ENCODE measurements at places on chromosomes 3 and 15.

DNA sequence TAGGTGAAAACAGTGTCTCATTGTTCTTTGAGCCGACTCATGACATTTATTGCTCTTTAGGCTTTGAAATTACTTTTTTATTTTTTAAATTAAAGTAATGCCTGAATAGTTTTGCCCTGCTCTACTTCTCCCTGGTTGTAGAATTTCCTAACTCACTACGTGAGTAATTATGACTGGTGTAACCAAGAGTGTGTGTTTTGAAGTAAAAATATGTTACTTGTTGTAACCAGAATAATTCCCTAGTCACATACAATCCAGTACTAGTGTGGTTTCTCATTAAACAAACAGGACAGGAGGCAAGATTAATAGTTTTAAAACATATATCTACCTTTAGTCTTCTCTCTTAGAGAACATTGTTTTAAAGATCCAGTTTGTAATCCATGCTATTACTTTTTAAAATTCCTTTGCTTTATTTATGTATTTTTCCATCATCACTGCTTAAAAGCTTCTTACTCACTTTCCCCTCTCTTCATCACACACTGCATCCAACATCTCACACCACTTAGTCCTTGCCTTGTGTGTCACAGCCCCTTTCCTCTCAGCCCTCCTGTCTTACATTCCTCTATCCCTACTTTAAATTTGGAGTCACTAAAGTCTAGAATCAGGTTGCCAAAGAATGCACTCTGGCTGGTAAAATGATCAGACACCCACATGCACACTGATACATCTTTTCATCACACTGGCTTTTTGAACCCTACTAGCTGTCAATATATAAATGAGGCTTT is 219.7 kb downstream of the WNT5A start:
- peak; percentile 72 for DNase-seq

DNA sequence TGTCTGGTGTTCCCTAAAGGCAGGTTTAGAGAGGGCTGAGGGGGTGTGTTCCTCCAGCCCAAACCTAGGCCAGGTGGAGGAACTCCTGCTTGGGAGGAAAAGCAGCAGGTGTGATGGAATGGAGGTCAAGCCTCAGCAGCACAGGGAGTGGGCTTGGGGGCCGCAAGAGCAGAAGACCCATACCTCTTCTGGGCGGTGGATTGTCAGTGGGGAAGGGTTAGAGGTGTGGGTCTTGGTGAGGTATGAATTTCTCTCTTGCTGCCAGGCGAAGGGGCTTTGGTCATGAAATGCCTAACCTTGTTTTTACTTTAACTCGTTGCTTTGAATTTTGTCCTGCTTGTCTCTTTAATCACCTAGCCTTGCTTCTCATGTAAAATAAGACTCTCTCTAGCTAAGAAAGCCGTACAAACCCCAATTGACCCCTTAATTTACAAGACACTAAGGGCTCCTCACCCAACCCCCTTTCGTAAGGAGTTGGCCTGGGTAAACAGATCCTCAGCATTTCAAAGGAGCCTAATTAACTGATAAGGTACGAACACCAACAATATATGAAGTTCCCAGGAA is 38.9 kb downstream of the DHX30 start:
- no peak for DNase-seq

GRCh38 chr3:170330366-170330765 is 27.1 kb upstream of the SKIL start:
- DNase-seq = peak; percentile 39

- DNase-seq = no peak
These were observed 70.9 kb upstream of the ARNT2 start for GRCh38 chr15:80333261-80333660.

- peak; percentile 47 for DNase-seq
These were observed 607 bp upstream of the IMP3 start for GRCh38 chr15:75640483-75641178.

- no peak for DNase-seq
These were observed 84.5 kb upstream of the SETMAR start for GRCh38 chr3:4218456-4219226.

GRCh38 chr3:30628901-30629590 is 22.6 kb downstream of the TGFBR2 start:
- no peak for DNase-seq

DNA sequence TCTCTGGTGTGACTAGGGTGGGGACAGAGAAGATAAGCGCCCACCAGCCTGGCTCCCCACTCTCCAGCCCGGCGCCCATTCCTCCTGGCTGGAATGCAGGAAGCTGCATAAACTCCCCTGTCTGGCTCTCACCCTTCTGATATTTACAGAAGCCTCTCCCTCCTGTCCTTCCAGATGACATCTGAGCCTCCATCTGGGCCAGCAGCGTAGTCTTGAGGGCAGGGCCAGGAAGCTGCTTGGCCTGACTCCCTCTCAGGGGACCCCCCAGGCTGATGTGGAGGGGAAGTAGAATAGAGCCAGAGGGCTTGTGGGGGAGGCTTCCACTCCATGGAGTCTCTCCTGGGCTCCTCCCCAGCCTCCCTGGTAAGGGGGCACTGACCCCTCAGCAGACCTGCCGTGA is 49.9 kb downstream of the LINGO1 start:
- no peak for DNase-seq

- DNase-seq = no peak
These were observed 7.2 kb downstream of the RTF1 start for GRCh38 chr15:41423979-41424659.

DNA sequence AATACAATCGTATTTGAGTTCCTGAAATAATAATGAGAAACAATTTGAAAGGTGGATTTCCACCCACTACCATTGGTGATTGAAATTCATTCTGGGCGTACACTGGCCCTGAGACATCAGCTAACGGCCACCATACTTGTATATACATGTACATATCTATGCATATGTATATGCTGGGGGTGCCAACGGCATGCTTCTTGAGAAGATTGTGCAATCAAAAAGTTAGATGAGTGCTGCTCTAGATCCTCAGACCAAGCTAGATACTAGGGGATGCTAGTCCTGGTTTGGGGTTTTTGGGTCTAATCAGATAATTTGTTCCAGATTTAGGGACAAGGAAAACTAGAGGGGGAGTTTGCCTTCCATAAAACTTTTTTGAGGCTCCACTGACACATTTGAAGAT is 2.9 kb downstream of the TMEM40 start:
- no peak for DNase-seq

- DNase-seq = no peak
These were observed 130.4 kb upstream of the FOXB1 start for GRCh38 chr15:59873644-59874272.

GRCh38 chr3:66472313-66473134 is 28.3 kb downstream of the LRIG1 start:
- peak; percentile 63 for DNase-seq

Measured in EH (cell line).